ENCODE measurements at places on chromosomes 4 and X. TPM values are rescaled to one million over a fixed set of nuclear protein-coding genes. Genes with fewer than 3 reads are reported as not detected.

IBSP gene
- not detected for total RNA-seq

KCNIP4 gene
- total RNA-seq: not detected

NUP62CL gene
- 3.2 TPM for total RNA-seq

MID1IP1 gene
- 47.8 TPM for total RNA-seq

MAPK10 gene
- total RNA-seq: 3.1 TPM

VBP1 gene
- 29.7 TPM for total RNA-seq

TCEAL5 gene
- not detected for total RNA-seq

NEUROG2 gene
- not detected for total RNA-seq

TRPC5OS gene
- not detected for total RNA-seq

GRCh38 chr4:13201241-13201640, 282.9 kb downstream of the RAB28 start:
- H3K27ac ChIP-seq: no peak overlapping the region
- no peak overlapping the region for H3K4me3 ChIP-seq
- DNase-seq: no peak
- no peaks in the 10 kb centered on the region for H3K4me1 ChIP-seq

GRCh38 chr4:76300012-76300411, 6.5 kb upstream of the STBD1 start:
- H3K27me3 ChIP-seq: peaks cover 8% of the 10 kb centered on the region
- no peak overlapping the region for H3K4me3 ChIP-seq
- no peak overlapping the region for H3K27ac ChIP-seq
- no peak for DNase-seq
- H3K36me3 ChIP-seq: no peaks in the 10 kb centered on the region

- no peaks in the 10 kb centered on the region for H3K36me3 ChIP-seq
- DNase-seq: no peak
- no peaks in the 10 kb centered on the region for H3K4me1 ChIP-seq
- no peaks in the 10 kb centered on the region for H3K27me3 ChIP-seq
- H3K4me3 ChIP-seq: no peak overlapping the region
Measured at GRCh38 chr4:175447016-175447415, 365.0 kb downstream of the GPM6A start.

GRCh38 chr4:43607827-43608461, 715.4 kb downstream of the GRXCR1 start:
- H3K4me3 ChIP-seq: no peak overlapping the region
- DNase-seq: peak; percentile 32
- H3K27me3 ChIP-seq: no peaks in the 10 kb centered on the region
- peak overlapping the region; percentile 84 for H3K27ac ChIP-seq
- no peaks in the 10 kb centered on the region for H3K36me3 ChIP-seq

- H3K4me1 ChIP-seq: no peaks in the 10 kb centered on the region
- H3K27ac ChIP-seq: no peak overlapping the region
- H3K4me3 ChIP-seq: no peak overlapping the region
- DNase-seq: no peak
- H3K36me3 ChIP-seq: no peaks in the 10 kb centered on the region
Measured at GRCh38 chr4:180380733-180381132, 1862.5 kb upstream of the TENM3 start.

DNA sequence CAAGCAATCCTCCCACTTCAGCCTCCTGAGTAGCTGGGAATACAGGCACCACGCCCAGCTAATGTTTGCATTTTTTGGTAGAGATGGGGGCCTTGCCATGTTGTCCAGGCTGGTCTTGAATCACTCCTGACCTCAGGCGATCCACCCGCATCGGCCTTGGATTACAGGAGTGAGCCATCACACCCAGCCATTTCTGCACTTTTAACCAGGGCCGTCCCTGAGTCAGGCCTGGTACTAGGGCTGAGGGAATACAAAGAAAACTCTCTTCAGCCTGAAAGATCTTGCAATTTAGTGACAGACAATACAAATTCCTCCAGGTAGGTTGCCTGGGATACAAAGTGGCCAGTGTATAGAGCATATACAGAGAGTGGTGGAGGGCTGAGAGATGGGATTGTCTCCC, 65.8 kb downstream of the BCOR start:
- no peak overlapping the region for H3K4me3 ChIP-seq
- no peak overlapping the region for H3K27ac ChIP-seq
- no peak for DNase-seq
- H3K27me3 ChIP-seq: no peaks in the 10 kb centered on the region
- H3K36me3 ChIP-seq: no peaks in the 10 kb centered on the region
- H3K4me1 ChIP-seq: no peaks in the 10 kb centered on the region

- H3K4me3 ChIP-seq: no peak overlapping the region
- H3K27me3 ChIP-seq: no peaks in the 10 kb centered on the region
- peak; percentile 52 for DNase-seq
Measured at GRCh38 chrX:68511255-68511654, 12.4 kb downstream of the YIPF6 start.

DNA sequence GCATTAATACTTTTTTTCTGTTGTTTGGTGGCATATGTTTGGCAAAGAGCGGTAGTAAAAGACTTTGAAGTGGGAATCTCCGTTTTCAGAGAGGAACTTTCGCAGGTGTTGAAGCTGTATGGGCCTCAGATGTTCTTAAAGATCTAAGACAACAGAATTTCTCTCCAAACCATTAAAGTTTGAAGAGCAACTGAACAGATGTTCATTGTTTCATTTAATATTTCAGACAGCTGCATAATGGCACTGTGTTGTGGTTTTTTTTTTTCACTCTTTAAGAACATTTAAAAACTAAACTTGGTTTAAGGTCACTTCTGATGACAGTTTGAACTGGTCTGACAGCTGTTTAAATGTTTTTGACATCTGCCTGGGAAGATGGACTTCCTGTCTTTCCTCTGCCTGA, 882.7 kb upstream of the PCDH10 start:
- no peaks in the 10 kb centered on the region for H3K36me3 ChIP-seq
- no peak for DNase-seq
- no peak overlapping the region for H3K27ac ChIP-seq

- no peak overlapping the region for H3K4me3 ChIP-seq
- H3K27me3 ChIP-seq: no peaks in the 10 kb centered on the region
- H3K27ac ChIP-seq: peak overlapping the region; percentile 51
- no peaks in the 10 kb centered on the region for H3K36me3 ChIP-seq
Measured at GRCh38 chr4:25727711-25728493, 72.3 kb downstream of the SLC34A2 start.

GRCh38 chr4:4606321-4606720, 64.5 kb upstream of the STX18 start:
- H3K4me1 ChIP-seq: no peaks in the 10 kb centered on the region
- H3K36me3 ChIP-seq: no peaks in the 10 kb centered on the region
- no peaks in the 10 kb centered on the region for H3K27me3 ChIP-seq
- no peak overlapping the region for H3K4me3 ChIP-seq

DNA sequence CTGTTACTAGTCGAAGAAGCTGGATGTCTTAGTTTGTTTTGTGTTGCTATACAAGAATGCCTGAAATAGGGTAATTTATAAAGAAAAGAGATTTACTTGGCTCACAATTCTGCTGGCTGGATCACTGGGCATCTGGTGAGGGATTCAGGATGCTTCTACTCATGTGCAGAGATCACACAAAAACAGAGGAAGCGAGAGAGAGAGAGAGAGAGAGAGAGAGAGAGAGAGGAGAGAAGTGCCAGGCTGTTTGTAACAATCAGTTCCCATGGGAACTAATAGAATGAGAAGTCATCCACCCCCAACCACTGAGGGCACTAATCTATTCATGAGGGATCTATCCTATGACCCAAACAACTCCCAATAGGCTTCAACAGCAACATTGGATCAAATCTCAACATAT, 66.2 kb upstream of the FAM9A start:
- H3K36me3 ChIP-seq: no peaks in the 10 kb centered on the region
- H3K27ac ChIP-seq: no peak overlapping the region
- H3K4me3 ChIP-seq: no peak overlapping the region
- no peaks in the 10 kb centered on the region for H3K4me1 ChIP-seq

GRCh38 chrX:137567682-137568232, 1.8 kb downstream of the ZIC3 start:
- DNase-seq: peak; percentile 23
- peaks cover 14% of the 10 kb centered on the region for H3K4me1 ChIP-seq
- H3K27ac ChIP-seq: no peak overlapping the region
- no peaks in the 10 kb centered on the region for H3K36me3 ChIP-seq
- H3K27me3 ChIP-seq: peaks cover 16% of the 10 kb centered on the region

GRCh38 chr4:140187316-140187695, 33.3 kb upstream of the MAML3 start:
- no peaks in the 10 kb centered on the region for H3K4me1 ChIP-seq
- H3K27me3 ChIP-seq: no peaks in the 10 kb centered on the region
- no peaks in the 10 kb centered on the region for H3K36me3 ChIP-seq
- H3K27ac ChIP-seq: no peak overlapping the region
- DNase-seq: no peak

DNA sequence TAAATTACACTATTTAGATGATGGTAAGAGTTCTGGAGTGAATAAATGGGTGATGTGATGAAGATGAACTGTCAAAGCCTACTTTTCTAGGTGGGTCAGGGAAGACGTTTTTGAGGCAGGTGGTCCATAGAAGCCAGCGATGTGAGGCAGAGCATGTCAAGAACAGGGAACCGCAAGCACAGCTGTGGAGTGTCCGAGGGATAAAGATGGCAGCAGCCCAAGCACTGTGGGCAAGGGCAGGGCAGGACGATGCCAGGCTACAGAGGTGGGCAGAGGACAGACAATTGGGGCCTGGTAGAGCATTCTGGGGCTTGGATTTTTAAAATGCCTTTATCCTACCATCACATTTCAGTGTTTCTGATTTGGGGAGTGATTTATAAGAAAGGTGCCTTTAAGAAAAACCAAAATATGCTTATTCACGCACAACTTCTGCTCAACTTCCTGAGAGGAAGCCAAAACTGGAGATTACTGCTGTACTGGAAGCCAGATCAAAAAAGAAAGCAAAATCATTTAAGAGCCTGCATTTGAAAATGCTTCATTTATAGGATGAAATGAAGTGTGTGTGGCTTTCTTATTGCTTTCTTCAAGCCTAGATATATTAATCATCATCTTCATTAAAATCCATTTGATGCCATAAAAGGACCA, 119.0 kb upstream of the WDR17 start:
- H3K27me3 ChIP-seq: no peaks in the 10 kb centered on the region
- no peak for DNase-seq
- H3K36me3 ChIP-seq: no peaks in the 10 kb centered on the region

GRCh38 chr4:38983787-38984598, 48.2 kb downstream of the TMEM156 start:
- peak overlapping the region; percentile 86 for H3K27ac ChIP-seq
- H3K4me1 ChIP-seq: peaks cover 35% of the 10 kb centered on the region
- DNase-seq: no peak
- H3K27me3 ChIP-seq: no peaks in the 10 kb centered on the region
- no peak overlapping the region for H3K4me3 ChIP-seq
- H3K36me3 ChIP-seq: peaks cover 15% of the 10 kb centered on the region
